Thymus (tissue), 14 donors: ENCODE measurements at places on chromosomes 7 and 10.

DNA sequence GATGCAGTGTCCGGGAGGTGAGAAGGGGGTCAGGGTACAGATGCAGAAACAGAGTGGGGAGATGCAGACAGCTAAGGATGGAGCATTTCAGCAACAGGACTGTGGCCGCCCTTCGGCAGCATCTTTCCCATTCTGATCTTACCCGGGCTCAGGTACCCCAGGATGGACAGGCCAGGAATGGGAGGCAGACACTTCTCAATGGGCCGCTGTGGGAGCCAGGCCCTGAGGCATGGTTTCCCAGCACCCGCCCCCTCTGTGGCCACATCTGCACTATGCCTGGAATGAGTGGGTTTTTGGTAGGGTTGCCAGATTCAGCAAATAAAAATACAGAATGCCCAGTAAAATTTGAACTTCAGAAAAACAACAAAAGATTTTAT lies 105.2 kb upstream of the CTBP2 start:
- H3K27ac ChIP-seq = no peak overlapping the region
- H3K4me1 ChIP-seq = no peaks in the 10 kb centered on the region
- DNase-seq = no peak
- no peaks in the 10 kb centered on the region for H3K27me3 ChIP-seq
- H3K4me3 ChIP-seq = no peak overlapping the region

DNA sequence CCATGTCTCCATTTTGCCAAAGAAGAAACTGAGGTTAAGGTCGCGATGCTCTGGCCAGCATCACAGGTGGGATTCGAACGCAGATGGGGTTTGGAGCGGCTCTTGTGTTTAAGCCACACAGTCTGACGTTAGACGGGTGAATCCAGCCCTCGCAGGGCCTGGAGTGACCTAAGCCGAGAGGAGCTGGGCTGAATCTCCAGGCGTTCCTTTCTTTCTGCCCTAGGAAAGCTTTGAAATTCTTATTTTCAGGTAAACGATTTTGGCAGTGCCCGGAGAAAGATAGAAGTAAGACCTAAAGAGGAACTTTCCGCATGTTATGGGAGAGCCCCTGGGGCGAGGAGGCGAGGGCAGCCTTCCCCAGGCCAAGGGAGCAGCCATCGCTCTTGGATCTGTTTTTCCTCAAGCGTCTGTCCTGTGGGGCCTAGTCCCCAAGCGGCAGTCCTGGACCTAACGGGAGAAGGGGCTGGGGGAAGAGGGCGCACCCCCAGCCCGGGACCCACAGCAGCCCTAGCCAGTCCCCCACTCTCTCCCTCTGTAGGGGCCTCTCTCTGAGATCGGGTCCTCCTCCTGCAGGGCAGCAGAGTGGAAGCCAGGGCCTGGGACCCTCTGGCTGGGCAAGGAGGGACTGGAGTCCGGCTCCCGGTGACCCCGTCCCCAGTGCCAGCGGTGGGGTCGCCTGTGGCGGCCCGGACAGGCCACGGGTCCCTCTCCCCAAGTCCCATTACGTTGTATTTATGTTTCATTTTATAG lies 8.9 kb upstream of the LBX1 start:
- peaks cover 95% of the 10 kb centered on the region for H3K27me3 ChIP-seq
- no peak overlapping the region for H3K27ac ChIP-seq
- H3K36me3 ChIP-seq = no peaks in the 10 kb centered on the region
- H3K4me1 ChIP-seq = no peaks in the 10 kb centered on the region

DNA sequence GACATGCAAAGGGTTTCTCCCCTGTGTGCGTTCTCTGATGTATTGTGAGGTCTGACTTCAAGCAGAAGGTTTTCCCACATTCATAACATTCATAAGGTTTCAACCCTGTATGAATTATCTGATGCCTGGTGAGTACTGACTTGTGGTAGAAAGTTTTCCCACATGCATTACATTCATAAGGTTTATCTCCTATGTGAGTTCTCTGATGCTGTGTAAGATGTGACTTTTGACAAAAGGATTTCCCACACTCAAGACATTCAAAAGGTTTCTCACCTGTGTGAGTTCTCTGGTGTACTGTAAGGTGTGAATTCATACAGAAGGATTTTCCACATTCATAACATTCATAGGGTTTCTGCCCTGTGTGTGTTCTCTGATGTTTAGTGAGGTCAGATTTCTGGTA lies 45.1 kb downstream of the ZNF33B start:
- no peak overlapping the region for H3K27ac ChIP-seq
- H3K4me3 ChIP-seq = no peak overlapping the region
- DNase-seq = no peak
- no peaks in the 10 kb centered on the region for H3K27me3 ChIP-seq
- peaks cover 29% of the 10 kb centered on the region for H3K36me3 ChIP-seq

GRCh38 chr10:90888387-90888786 lies 16.6 kb downstream of the RPP30 start:
- no peak overlapping the region for H3K4me3 ChIP-seq
- no peaks in the 10 kb centered on the region for H3K4me1 ChIP-seq
- no peaks in the 10 kb centered on the region for H3K27me3 ChIP-seq
- H3K27ac ChIP-seq = no peak overlapping the region

DNA sequence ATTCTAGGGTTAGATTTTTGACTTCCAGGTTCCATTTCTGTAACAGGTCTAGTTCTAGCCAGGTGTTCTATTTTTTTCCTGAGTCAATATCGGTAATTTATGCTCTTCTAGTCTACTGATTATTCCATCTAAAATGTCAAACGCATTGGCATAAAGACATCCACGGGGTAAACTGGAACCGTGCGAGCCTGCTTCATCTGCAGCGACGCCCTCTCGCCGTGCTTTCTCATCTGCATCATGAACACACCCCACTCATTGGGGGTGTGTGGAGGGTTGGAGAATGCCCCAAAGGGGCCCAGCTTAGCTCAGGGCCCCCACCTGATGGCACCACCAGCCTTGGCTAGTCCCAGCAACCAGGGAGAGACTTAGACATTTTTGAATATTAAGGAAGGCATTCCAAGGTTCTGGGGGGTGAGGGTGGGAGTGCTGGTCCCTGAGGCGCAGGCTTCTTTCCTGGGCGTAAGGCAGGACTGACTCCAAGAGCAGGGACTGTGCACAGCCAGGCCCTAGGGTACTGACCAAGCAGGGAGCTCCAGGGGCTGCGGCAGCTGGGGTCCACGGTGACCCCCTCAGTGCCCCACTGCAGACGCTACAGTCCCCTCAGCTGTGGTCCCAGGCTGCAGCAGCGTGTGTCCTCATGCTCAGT lies 12.9 kb upstream of the CRYGN start:
- H3K27ac ChIP-seq = no peak overlapping the region
- H3K36me3 ChIP-seq = no peaks in the 10 kb centered on the region
- no peak overlapping the region for H3K4me3 ChIP-seq

DNA sequence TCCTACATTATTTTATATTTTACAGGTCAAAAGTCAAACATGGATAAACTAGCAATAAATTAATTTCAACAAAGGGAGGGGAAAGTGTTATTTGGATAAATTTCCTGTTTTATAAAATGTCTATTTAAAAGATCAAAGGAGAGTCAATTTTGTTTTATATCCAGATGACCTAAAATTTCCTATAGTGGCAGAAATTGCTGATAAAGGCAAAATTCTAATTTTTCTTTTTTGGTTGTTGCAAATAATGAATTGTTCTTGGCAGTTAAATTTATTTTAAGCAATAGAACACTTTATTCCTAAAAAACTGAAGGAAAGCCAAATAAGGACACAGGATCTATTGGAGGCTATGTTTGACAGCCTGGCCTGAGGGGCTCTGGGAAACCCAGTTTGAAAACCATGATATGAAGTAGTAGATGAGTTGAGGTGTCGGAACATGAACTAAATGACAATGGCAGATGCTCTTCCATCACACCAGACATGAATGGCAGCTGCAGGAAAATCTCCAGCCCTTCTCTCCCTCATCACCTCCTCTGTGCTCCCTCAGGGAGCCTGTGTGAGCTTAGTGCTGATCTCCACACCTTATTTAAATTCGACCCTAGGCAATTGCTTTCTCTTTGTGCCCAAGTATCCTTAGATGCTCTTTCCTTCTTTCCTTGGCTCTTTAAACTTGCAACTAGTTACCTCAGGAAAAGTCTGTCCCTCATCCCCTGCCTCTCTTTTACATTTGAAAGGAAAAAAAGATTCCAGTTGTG lies 395.0 kb downstream of the THSD7A start:
- no peak for DNase-seq
- no peak overlapping the region for H3K27ac ChIP-seq
- H3K27me3 ChIP-seq = no peaks in the 10 kb centered on the region
- H3K4me1 ChIP-seq = no peaks in the 10 kb centered on the region
- H3K4me3 ChIP-seq = no peak overlapping the region

DNA sequence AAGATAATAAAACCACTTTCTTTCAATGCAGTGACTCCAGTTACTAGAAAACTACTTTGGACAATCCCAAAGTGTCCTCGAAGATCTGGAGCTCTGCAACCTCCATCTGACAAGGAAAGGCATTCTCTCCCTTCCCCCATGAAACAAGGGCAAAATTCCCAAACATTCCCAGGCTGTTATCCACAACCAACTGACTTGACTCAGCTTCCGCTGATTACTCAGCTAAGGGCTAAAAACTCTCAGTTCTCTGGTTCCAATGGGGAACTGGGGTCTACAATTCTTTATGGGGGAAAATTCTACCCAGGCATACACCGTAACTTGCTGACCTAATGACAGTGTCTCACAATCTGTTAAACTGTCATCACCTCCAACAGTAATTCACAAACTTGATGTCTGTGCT lies 48.4 kb downstream of the SFMBT2 start:
- no peaks in the 10 kb centered on the region for H3K4me1 ChIP-seq
- H3K27ac ChIP-seq = no peak overlapping the region
- peaks cover 38% of the 10 kb centered on the region for H3K36me3 ChIP-seq
- no peak for DNase-seq
- no peak overlapping the region for H3K4me3 ChIP-seq
- H3K27me3 ChIP-seq = no peaks in the 10 kb centered on the region

GRCh38 chr10:122018491-122018890 lies 29.5 kb downstream of the TACC2 start:
- H3K27ac ChIP-seq = no peak overlapping the region
- DNase-seq = no peak
- no peaks in the 10 kb centered on the region for H3K36me3 ChIP-seq
- no peak overlapping the region for H3K4me3 ChIP-seq
- H3K27me3 ChIP-seq = no peaks in the 10 kb centered on the region

GRCh38 chr7:134832367-134832766 lies 52.9 kb downstream of the CALD1 start:
- H3K27ac ChIP-seq = no peak overlapping the region
- H3K27me3 ChIP-seq = no peaks in the 10 kb centered on the region
- no peaks in the 10 kb centered on the region for H3K36me3 ChIP-seq
- no peak for DNase-seq
- no peaks in the 10 kb centered on the region for H3K4me1 ChIP-seq
- H3K4me3 ChIP-seq = no peak overlapping the region

- no peaks in the 10 kb centered on the region for H3K36me3 ChIP-seq
- no peak overlapping the region for H3K27ac ChIP-seq
- H3K4me1 ChIP-seq = no peaks in the 10 kb centered on the region
- H3K4me3 ChIP-seq = no peak overlapping the region
- no peak for DNase-seq
Observed at GRCh38 chr7:30403477-30403876, 75.1 kb downstream of the NOD1 start.

DNA sequence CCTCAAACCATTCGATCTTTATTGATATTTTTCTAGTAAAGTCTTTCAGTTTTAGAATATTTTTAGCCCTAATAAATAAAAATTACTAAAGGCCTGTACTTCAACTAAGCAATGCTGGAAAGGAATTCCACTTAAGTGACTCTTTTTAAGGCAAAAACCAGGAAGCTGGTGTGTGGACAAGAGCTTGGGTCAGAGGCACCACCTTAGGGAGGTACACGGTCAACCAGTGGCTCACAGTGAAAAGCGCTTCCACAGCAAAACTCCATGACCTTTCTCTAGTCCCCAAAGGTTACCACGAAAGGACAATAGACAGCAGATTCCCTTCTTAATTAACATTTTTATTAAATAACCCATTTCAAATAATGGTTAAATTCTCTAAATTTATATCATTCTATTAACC lies 31.2 kb downstream of the ARL3 start:
- no peak overlapping the region for H3K4me3 ChIP-seq
- H3K36me3 ChIP-seq = peaks cover 15% of the 10 kb centered on the region
- peaks cover 11% of the 10 kb centered on the region for H3K4me1 ChIP-seq
- no peak overlapping the region for H3K27ac ChIP-seq
- H3K27me3 ChIP-seq = no peaks in the 10 kb centered on the region

DNA sequence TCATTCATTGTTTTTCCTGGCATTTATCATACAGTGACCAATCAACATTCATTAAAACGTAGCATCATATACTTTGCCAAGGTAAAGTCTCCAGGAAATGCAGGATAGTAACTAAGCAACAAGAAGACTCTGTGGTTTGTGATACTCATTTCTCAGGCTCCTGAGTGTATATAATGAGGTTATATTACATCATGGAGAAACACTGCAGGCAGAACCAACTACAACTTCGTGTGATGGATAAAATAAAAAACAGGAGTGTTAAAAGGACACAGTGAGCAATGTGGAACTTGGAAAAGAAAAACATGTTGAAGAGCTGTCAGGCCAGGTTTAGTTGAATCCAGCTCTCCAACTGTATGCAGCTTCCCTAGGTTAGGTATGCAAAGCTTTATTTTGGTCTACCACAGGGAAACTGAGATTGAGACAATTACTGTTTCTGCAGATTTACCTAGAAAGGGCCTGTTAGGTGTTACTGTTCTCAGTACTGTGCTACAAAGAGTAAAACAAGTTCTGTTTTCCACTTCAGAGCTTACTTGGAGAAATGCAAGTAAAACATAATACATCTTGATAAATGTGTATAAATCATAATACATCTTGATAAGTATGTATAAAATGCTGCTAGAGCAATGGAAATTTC lies 7.8 kb upstream of the CCNY start:
- H3K27me3 ChIP-seq = no peaks in the 10 kb centered on the region
- H3K36me3 ChIP-seq = peaks cover 3% of the 10 kb centered on the region
- H3K4me3 ChIP-seq = no peak overlapping the region
- H3K27ac ChIP-seq = no peak overlapping the region

- no peaks in the 10 kb centered on the region for H3K27me3 ChIP-seq
- H3K4me3 ChIP-seq = no peak overlapping the region
- no peaks in the 10 kb centered on the region for H3K36me3 ChIP-seq
- H3K4me1 ChIP-seq = no peaks in the 10 kb centered on the region
Observed at GRCh38 chr10:125531465-125531864, 151.5 kb downstream of the TEX36 start.

DNA sequence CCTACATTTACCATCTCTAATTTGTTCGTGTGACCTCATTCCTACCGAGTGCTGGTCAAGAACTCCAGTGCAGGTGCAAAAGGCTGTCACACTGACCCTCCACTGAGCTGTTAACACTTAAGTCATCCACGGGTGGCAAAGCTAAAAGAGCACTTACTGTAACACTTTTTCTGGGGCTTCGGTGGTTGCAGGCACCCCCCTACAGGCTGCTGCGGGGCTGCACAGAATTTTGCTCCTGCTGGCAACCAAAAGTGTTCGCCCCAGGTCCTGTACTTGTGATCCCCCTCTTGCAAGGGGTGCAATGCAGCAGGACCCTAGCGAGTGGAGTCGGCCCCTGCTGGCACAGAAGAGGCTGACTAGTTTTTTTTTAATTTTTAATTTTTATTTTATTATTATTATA lies 298.9 kb upstream of the CNTNAP2 start:
- H3K36me3 ChIP-seq = no peaks in the 10 kb centered on the region
- H3K27me3 ChIP-seq = no peaks in the 10 kb centered on the region
- no peak overlapping the region for H3K27ac ChIP-seq
- no peak for DNase-seq
- H3K4me3 ChIP-seq = no peak overlapping the region

GRCh38 chr10:12568391-12569009 lies 219.2 kb downstream of the CAMK1D start:
- no peaks in the 10 kb centered on the region for H3K27me3 ChIP-seq
- no peak overlapping the region for H3K27ac ChIP-seq
- no peak overlapping the region for H3K4me3 ChIP-seq
- no peaks in the 10 kb centered on the region for H3K36me3 ChIP-seq
- DNase-seq = no peak
- H3K4me1 ChIP-seq = peaks cover 25% of the 10 kb centered on the region
